ENCODE measurements at places on chromosomes 2 and 18.

- DNase-seq, result no peak
Measured at GRCh38 chr2:176149939-176150583, 1.3 kb upstream of the HOXD4 start.

GRCh38 chr2:151237422-151238025, 24.1 kb downstream of the RBM43 start:
- DNase-seq, result no peak

GRCh38 chr18:57998461-57998860, 45.6 kb upstream of the NEDD4L start:
- no peak for DNase-seq

- no peak for DNase-seq
Measured at GRCh38 chr18:53375621-53376020, 848.8 kb downstream of the MBD2 start.

GRCh38 chr2:238407566-238407965, 19.2 kb upstream of the ASB1 start:
- no peak for DNase-seq

DNA sequence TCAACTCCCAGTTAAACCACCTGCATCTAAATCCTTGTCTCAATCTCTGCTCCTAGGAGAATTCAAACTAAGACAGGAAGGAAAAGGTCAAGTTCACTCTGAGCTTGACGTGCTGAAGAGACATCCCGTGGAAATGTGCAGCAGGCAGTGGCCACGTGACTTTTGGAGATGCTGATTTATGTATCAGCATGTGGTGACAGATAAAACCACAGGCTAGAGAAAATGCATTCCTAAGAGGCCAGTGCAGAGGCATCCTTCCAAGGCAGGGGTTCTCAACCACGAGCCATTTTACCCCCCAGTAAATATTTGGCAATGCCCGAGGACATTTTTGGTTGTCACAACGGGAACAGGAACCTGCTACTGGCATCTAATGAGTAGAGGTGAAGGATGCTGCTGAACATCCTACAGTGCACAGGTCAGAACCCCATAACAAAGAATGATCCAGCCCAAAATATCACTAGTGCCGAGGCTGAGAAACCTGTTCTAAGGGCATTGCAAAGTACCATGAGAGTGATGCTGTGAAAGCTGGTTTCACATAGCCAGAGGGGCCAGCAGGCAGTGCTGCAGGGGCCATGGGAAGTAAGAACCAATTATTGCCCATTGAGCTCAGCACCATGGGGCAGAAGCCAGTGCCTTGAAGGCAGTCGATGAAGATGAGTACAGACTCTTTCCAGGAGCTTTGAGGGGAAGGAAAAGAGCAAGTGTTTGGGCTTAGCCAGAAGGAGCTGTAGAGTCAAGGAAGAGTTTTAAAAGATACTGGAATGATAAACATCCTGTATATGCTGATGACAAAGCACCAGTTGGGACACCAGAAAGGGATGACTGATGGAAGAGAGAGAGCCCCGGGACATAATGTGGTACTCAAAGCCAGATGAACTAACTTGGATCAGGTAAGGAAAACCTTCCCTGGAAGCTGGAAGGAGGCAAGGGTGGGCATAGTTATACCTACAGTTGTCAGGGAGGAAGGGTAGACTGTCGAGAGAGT, 174.6 kb downstream of the HAUS1 start:
- DNase-seq, result no peak

DNA sequence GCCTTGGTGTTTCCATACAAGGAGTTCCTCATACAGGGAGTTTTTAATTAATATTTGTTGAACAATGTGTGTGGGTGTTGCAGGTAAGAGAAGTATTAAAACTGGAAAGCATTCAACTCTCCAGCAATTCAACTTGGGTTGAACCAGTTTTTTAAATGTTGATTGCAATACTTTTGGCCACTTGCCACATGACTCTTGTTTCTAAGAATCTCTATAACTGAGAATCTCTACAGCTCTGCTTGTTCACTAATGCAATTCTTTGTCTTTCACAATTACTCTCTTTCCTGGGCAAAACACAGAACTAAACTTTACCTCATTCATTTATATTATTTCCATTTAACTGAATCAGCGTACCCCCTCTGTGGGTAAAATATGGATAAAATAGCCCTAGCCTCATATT, 429.4 kb downstream of the ARHGAP15 start:
- peak; percentile 44 for DNase-seq

DNA sequence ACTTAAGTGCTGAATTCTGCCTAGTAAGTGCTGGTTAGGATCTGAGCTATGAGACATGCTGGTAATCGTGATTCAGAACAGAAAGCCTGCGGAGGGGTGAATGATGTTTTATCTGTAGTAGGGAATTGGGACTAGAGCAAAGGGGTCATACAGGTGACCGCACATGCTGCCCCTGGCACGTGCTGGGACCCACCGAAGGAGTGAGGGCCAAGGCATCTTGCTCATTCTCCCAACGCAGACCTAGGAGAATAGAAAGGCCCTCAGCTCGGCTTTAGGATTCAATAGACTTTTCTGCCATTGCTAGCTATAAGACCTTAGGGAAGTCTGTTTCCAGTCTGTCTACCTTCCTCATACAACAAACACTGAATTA, 8.8 kb upstream of the SMAD7 start:
- DNase-seq, result no peak

DNA sequence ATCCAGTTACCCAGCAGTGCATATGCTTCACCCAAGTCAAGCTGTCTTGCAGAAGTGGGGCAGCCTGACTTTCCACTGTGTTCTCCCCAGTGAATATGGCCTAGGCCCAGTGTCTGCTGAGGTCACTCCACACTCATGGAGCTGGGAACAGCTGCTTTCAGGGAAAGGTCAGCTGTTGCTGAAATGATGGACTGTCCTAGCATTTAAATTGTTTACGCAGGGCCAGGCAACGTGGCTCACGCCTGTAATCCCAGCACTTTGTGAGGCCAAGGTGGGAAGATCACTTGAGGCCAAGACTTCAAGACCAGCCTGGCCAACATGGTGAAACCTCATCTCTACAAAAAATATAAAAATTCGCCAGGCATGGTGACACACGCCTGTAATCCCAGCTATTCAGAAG, 86.5 kb downstream of the LIPG start:
- no peak for DNase-seq

DNA sequence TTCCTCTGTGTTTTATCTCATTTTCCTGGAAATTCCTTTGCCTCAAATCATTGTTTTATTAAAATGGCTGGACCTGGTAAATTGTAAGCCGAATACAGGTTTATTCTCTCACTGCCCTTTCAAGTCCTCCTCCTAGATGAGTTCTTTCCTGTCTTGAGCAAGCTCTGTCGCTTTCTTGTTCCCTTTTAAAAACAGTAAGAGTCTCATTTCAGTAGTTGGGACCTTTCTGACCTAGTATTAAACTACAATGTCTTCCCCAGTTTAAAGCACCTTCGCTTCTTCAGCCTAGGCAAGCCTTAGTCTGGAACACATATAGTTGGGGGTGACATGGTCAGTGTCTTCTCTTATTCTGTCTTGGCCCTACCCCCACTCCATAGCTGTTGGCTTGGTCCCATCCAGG, 40.9 kb upstream of the SP140L start:
- DNase-seq, result no peak

- DNase-seq, result peak; percentile 51
Measured at GRCh38 chr18:75475228-75475627, 47.7 kb upstream of the SMIM21 start.

DNA sequence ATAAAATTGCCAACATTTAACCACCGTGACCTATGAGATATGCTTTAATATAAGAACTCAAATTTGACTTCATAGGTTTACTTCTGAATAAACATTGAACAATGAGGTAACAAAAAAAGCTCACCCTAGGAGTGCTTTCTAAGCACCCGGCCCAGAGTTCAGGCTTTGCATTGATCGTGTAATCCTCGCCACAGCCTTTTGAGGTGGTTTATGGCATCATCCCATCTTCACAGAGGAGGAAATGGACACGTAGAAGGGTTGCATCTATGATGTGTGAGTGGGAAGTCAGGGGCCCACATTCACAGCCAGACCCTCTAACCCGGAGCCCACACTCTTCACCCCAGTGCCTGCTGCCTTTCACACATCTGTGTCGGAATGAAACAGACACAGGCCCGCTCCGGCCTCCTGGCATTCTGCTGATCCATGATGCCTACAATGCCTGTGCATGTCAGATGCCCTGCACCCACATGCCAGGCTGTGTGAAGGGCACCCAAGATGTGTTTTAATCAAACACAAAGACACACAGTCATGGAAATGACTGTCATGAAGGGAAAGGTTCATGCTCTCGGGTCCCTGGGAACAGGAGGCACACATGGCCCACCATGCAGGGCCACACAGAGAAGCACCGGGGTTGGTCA, 48.6 kb upstream of the RPL31 start:
- no peak for DNase-seq

- DNase-seq, result no peak
Measured at GRCh38 chr2:136245211-136245610, 127.3 kb upstream of the CXCR4 start.

- no peak for DNase-seq
Measured at GRCh38 chr18:40939656-40940515, 1015.1 kb upstream of the PIK3C3 start.

DNA sequence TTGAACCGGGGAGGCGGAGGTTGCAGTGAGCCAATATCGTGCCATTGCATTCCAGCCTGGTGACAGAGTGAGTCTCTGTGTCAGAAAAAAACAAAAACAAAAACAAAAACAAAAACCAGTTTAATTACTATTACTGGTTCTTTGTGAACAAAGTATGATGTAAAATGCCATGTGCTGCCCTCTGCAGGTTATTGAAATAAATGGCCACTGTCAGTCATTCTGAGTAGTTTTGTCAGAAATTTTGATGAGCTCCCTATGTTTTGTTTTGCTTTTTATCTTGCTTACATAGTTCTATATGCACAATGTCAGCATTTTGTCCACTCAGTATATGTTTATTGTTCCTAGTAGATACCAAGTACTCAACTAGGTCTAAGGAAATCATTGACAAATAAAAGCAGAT, 423.6 kb upstream of the CHST9 start:
- DNase-seq, result no peak

DNA sequence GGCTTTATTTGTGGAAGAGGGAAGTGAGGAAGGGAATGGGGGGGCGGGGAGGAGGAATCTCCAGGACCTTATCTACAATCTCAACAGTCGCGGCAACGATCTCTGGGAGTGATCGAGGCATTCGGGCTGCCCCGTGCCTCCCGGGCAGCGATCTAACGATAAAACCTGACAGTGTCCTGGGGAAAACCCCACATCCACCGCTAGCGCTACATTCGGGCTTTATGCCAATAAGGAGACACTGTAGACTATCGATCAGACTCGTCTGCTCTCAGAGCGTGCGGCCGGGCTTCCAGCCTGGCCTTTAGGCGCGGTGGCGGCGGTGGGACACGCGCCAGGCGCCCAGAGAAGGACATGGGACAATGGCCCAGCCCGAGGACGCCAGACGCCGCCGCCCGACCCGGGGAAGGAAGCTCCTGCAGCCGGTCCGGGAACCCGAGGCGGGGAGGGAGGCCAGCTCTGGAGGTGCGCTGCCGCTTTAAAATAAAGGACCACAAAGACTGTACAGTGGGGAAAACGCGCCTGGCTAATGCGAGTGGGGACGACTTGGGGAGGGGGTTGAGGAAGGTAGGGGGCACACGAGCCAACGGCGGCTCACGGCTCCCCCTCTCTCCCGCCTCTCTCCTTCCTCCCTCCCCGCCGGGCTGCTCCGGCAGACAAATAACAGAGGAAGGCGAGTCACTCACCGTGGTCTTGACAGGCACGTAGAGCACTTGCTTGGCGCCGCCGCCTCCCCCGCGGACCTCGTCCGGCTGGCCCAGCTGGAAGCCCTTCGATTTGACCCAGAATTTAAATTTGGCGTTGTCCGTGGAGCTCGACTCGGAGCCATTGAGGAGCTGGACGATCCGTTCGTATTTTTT, 2.2 kb downstream of the NOL4 start:
- DNase-seq, result no peak

DNA sequence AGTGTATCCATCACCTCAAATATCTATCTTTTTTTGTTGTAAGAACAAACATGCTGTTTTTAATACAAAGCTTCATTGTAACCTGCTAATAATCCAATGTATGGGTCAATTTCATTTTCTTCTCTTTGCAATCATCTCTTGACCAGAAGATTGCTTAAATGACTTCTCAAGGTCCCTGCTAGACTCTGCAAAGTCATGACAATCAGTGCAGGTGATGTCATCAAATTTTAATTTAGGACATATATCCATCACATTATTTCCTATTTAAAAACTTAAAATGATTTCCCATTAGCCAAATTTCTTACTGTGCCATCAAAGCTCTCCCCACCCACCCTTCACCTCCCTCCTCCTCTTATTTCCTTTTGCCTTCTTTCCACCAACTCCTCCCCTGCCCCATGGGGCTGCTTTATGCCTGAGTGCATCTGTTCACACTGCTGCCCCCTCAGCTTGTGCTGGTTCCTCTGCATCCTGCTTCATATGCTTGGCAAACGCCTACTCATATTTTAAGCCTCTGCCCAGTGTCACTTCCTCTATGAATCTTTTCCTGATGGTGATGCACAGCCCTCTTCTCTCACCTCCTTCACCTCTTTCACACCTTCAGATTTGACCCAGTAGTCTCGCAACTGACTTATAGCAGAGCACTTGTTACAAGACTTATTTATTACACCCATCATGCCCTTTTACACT, 20.3 kb downstream of the PLEK start:
- DNase-seq, result no peak

DNA sequence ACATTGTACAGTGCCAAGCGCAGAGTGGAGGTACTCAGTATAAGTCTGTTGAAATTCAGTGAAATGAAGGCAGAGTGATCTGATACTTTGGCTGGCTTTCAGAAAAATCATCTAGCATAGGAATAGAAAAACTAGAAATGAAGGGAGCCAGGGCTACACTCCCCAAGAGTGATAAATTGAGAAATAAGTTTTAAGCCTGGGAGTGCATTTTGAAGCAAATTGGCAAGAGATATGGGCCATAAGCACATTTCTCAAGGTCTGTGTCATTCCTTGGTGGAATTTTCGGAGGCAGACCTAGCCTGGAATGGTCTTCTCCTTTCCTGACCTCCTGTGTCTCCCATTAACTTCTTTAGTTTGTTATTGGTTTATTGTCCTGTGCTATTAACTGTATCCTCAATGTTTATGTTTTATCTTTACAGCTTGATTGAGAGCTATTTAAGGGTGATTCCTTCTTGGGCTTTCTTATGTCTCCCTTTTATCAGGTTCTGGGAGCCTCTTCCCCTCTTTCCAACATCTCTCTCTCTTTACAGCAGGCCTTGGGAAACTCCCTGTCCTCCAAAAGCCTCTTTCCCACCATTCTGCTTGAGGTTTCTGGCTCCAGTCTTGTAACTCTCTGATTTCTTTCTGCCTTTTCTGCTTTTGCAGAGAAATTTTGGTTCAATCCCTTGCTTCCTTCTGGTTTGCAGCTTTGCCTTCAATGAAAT, 649.5 kb downstream of the SLC4A3 start:
- no peak for DNase-seq

DNA sequence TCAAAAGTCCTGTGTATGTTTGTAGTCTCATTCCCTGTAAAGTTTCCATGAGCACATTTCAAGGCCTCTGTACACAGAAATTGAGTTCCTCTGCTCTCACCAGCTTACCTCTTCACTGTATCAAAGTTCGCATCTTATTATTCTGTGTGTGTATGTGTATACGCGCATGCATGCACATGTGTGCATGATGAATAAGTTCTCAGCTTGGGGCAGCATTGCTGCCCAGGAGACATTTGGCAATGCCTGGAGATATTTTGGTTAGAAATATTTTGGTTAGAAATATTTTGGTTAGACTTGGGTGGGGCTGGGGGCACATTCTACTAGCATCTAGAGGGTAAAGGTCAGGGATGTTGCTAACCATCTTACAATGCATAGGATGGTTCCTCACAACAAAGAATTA, 23.4 kb downstream of the TCF7L1 start:
- no peak for DNase-seq

- no peak for DNase-seq
Measured at GRCh38 chr2:237913193-237913917, 53.5 kb upstream of the UBE2F start.

Measured in non-pigmented ciliary epithelial cell (primary cell).